ENCODE measurements at places on chromosomes 13 and 19.

DNA sequence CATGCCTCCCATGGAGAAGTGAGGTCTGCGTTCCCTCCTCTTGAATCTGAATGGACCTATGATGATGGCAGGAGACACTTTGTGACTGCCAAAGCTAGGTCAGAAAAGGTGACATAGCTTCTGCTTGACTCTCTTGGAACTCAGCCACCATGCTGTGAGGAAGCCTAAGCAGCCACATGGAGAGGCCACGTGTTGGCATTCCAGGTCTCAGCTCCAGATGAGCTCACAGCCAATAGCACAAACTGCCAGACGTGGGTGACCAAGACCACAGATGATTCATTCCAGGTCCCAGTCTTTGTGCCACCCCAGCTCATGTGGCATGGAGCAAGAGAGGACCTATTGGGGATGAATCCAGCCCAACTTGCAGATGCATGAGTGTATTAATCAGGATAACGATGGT is 8.7 kb upstream of the GGACT start:
- DNase-seq, result no peak

DNA sequence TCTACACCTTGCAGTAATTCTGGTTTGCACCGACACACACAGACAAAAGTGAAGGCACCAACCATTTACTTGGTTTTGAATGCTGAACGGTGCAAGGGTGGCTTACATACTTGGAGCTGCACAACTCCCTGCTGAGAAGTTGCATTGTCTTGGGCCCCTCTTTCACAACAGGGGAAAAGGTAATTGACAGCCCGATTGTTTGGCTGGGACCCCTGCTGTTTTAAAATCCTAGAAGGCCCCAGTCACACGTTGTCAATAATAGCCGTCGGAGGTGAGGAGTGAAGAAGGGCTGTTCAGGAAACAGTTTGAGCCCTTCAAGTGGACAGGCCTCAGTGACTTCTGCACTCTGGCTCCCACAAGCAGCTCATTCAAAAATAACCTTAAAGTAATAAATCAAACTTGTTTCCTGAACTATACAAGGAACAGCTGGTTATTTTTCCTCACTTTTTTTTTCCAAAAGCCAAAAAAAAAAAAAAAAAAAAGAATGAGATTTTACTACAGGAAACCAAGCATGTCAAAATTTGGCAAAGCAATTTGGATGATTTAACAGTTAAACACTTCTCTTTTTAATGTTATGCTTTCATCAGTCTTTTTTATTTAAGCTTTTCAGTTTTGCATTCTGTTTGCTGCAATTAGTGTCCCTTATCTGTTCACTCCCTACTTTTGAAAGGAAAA is 19.0 kb upstream of the SPRY2 start:
- peak; percentile 90 for DNase-seq

- DNase-seq, result peak; percentile 61
Observed at GRCh38 chr13:25840931-25841330, 210.9 kb downstream of the SHISA2 start.

GRCh38 chr13:53064731-53065130 is 36.1 kb downstream of the OLFM4 start:
- DNase-seq, result peak; percentile 43

DNA sequence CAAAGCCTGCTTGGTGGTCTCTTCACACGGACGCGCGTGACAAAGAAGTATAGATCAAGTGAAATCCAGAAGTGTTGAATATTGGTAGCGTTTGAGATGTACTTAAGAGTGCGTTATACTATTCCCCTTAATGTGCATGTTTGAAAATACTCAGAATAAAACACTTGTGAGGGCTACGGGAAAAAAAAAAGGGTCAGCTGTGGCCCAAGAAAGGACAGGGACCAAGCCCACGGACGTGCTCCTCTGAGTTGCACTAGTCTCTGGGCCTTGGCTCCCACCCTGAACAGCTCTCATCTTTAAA is 622 bp upstream of the RBM42 start:
- DNase-seq, result no peak

- no peak for DNase-seq
Observed at GRCh38 chr19:14530506-14530905, 1.1 kb downstream of the TECR start.

GRCh38 chr13:104315606-104316005 is 1249.4 kb upstream of the SLC10A2 start:
- no peak for DNase-seq

DNA sequence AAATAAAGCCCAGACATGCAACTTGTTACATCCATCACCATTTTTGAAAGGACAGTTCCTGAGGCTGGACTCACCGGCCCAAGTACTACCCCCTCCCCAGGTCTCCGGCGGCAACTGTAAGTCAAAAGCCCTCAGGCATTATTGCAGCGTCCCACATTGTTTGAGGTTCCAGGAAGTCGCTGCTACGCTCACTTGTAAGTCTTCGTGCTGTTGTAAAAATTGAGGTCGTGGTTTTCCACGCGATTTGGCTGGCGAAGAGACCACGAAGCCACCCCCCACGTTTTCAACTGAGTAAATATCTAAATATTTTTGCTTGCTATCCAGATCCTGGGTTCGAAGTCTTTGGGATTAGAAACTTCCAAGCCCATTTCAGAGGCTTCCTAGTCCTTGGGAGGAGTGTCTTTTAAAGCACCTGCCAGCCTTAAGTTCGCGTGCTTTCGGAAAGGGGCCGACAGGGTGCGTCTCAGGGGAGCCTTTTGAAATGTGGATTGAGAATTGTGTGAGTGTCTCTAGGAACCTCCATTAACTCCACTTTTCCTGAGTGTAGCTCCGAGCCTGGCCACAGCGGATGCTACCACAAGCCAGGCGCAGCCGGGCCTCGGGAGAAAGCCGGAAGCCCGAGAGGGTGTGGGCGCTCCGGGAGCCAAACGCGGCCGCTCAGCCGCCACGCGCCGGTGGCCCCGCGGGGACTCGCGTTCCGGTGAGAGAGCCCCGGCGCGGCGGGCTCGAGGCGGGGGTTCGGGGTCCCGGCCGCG is 434 bp upstream of the FNDC3A start:
- peak; percentile 91 for DNase-seq

DNA sequence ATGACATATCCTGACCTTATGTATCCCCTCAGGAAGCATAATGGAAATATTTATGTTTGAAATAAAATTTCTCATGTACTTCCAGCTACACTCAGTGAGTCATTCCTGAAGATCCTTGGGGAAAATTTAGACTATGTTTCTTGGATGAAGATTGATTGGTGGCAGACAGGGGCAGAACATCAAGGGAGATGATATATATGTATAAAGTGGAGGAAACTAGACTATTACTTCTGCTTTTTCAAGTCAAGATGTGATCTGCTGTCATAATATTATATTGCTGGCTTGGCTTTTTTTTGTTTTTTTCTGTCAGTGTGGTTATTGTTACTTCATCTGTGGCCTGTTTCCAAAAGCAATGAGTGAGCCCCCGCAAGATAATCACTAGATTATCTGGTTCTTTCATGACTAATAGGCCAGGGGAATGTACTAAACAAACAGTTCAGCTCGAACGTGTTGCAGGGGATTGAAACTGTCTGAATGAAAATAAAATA is 87.2 kb upstream of the TNFSF11 start:
- peak; percentile 55 for DNase-seq

DNA sequence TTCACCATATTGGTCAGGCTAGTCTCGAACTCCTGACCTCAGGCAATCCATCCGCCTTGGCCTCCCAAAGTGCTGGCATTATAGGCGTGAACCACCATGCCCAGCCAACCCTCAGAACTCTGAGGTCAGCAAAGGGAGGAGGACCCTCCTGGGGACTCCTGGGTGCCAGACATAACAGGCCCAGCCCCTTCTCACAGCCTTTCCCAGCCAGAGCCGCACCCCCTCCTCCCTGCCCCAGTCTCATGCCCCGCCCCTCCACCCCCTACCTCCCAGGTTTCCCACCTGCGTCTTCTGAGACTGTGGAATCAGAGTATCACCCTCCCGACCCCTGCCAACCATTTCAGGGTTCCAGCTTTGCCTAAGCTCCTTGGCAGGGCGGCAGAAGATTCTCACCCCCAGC is 5.2 kb downstream of the IGLON5 start:
- no peak for DNase-seq

GRCh38 chr13:106796280-106797047 is 228.5 kb upstream of the ARGLU1 start:
- no peak for DNase-seq

DNA sequence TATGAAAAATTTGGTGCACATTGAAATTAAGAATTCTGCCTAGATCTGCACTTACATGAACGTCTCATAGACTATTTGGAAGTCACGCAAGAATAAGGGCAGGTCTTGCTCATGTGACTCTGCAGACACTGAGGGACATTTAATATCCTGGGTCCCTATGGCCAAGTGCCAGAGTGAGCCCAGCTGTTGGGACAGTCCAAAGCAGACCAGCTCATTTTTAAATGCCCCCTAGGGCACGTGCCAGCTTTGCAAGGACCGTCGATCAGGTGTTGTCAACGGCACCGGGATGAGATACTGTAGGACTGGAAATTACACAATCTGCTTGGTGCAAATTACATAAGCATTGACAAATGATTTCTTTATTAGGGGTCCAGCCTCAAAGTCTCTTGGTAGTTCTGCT is 293.6 kb downstream of the TEX29 start:
- peak; percentile 42 for DNase-seq

- no peak for DNase-seq
Observed at GRCh38 chr19:35642312-35642711, 767 bp downstream of the ETV2 start.

DNA sequence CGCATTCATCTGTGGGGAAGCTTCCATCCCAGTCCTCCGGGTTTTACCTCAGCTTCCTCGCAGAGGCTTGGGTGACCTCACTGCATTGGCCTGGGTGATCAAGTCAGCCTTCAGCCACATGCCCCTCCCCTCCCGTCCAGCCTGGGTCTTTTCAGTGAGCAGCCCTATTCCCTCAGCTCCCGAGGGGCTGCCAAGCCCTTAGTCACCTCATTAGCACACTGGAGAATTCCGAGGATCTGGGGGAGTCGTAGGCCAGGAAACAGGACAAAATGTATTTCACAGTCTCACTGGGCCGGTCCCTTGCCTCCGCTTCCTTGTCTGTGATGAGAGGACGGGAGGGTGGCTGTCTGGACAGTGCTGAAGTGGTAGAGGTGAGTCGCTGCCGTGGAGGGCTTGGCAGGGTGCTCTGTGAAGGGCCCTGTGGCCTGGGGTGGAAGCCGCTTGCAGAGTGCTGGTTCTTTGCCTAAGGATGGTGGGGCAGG is 19.9 kb downstream of the KDM4B start:
- DNase-seq, result no peak

GRCh38 chr13:41652735-41653361 is 195.5 kb downstream of the RGCC start:
- peak; percentile 65 for DNase-seq

GRCh38 chr13:112132142-112132541 is 65.2 kb downstream of the SOX1 start:
- DNase-seq, result no peak

DNA sequence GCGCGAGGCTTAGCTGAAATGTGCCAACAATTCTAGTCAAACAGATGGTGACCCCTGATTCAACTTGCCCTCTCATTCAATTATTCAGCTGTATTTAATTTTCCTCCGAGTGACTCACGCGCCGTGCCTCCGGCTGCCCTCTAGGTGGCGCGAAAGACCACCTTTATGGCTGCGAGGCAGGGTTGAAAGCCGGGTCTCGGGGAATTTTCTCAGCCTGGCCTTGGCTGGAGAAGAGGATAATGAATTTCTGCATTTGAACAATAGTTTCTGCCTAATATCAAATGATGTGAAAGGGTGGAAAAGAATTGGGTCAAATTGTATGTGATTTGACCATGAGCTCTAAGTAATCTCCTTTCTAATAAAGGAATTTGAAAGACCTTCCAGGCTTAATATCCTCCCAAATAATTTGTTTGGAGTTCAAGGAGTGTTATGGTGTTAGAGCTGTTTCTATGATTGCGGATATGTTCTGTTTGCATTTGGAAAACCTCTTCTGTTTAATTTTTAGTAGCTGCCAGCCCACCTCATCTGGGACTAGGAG is 310.9 kb downstream of the ZNF536 start:
- peak; percentile 48 for DNase-seq

DNA sequence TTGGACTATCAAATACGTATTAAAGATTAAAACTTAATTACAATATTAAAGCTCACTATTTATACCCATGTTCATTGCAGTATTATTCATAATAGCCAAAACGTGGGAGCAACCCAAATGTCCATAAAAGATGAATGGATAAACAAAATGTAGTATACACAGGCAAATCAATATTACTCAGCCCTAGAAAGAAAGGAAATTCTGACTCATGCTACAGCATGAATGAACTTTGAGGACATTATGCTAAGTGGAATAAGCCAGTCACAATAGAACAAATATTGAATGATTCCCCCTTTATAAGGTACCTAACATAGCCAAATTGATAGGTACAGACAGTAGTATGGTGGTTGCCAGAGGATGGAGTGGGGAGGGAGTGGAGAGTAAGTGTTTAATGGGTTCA is 457.3 kb downstream of the FGF14 start:
- DNase-seq, result no peak

DNA sequence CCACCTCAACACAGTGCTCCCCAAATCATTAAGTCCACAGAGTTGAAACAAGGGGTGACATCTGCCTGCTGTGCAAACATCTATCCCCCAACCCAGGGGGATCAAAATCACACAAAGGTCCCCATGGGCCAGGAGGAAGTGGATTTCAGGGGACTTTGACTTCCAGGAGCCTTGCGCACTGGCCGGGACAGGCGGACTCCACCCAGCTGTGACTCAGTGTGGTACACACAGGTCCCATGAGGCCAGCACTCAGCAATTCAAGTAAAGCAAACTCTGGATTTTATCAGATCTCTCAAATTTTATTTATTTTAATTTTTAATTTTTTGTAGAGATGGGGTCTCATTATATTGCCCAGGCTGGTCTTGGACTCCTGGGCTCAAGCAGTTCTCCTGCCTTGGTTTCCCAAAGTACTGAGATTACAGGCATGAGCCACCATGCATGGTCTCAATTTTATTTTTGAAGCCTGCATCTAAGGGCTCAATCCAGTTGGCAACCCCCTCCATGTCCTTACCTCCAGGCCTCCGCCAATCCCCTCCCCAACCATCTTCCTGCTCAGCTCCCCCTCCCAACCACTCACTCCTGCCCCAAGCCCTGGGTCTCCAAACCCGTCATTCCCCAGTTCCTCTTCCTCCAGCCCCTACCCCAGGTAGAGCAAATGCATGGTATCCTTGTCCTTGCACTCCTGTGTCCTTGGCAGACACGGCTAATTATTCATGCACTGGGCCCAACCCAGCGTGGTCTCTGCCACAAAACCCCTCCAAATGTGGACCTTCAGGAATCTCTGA is 18.2 kb downstream of the ARHGAP33 start:
- DNase-seq, result peak; percentile 55

GRCh38 chr13:45949161-45949560 is 97.6 kb upstream of the SIAH3 start:
- DNase-seq, result no peak
